Nasal cavity respiratory epithelium epithelial cell of viscerocranial mucosa (primary cell): ENCODE measurements at places on chromosomes 2 and 18. TPM values are rescaled to one million over a fixed set of nuclear protein-coding genes. Genes with fewer than 3 reads are reported as not detected.

The GNAL gene
- 9.6 and 17.1 TPM in 2 replicates for total RNA-seq

The ANKRD44 gene
- total RNA-seq, result 0.78 and 1.0 TPM in 2 replicates

The CDCA7 gene
- 2.9 and 3.8 TPM in 2 replicates for total RNA-seq

The NYAP2 gene
- total RNA-seq, result under 0.01 TPM in 1 of 2 replicates, not detected in the other

The YIPF4 gene
- 18.1 and 37.6 TPM in 2 replicates for total RNA-seq

The PLB1 gene
- total RNA-seq, result 0.34 and 1.6 TPM in 2 replicates

The TOGARAM2 gene
- not detected in 2 replicates for total RNA-seq
